Adipocyte (in vitro differentiated cells): ENCODE measurements at places on chromosomes 3 and 15.

GRCh38 chr3:69219101-69219708 lies 96.8 kb upstream of the LMOD3 start:
- DNase-seq, result no peak

GRCh38 chr3:13590841-13591520 lies 42.1 kb downstream of the FBLN2 start:
- DNase-seq, result no peak

- DNase-seq, result no peak
Observed at GRCh38 chr3:82122554-82123345, 361.3 kb upstream of the GBE1 start.

DNA sequence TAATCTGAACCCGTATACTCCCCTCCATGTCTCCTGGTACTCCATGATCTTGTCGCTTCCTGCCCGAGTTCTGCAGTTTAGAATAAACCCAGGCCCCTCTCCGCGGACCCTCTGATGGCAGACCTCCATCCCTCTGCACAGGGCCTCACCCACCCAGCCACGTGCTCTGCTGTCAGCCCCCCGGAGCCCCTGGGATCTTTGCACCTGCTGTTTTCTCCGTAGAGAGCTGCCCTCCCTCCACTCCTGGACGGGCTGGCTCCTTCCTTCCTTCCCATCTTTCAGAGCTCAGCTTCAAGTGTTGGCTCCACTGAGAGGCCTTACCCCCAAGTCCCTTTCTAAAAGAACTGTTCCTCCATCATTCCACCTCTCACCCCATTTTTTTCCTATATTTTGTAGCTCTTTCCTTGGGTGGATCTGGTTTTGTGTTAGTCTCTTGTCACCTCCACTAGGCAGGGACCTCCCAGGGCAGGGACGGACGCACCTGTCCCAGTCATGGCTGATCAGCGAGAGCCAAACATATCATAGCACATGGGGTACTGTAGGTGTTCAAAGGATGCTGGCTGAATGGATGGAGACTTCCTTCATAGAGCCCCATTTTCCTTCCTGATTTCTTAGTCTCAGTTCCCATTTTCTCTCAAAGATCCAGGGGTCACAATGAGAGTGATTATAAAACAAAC lies 106.6 kb downstream of the VGLL4 start:
- DNase-seq, result no peak

- no peak for DNase-seq
Observed at GRCh38 chr3:43327582-43327979, 41.2 kb downstream of the SNRK start.

- peak; percentile 69 for DNase-seq
Observed at GRCh38 chr3:194058189-194058571, 77.8 kb upstream of the HES1 start.

DNA sequence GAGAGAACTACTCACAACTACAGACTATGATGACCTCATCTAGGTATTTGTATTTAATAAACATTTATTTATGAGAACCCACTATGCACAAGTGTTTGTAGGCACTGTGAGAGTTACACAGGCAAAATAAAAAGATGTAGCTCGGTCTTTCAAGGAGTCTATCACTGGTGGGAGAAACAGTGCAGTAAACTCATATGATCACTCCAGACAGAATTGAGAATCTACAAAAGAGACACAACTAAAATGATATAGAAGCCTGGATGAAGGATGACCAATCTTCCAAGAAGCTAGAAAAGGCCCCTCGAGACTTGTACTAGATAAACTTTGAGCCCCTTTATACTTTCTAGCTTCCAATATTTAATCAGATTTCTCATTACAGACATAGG lies 70.2 kb upstream of the ZBTB20 start:
- no peak for DNase-seq

DNA sequence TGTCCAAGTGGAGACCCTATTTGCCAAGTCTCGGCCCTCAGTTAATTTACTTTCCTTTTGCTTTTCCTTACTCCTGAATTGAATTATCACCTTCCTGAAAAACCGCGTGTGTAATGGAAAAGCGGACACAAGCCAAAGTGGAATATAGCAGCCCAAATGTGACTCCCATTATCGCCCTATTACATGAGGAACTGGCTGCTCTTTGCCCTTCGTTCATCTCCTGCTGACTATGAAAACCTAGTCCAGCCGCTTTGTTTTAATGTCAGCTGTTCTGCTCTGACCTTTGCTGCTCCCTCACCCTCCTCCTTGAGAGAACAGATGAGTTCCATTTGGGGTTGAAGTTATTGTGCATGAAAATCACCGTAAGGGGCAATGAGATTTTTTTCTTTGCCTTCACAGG lies 632.7 kb upstream of the SUCLG2 start:
- no peak for DNase-seq

- no peak for DNase-seq
Observed at GRCh38 chr15:80501476-80501875, 97.3 kb downstream of the ARNT2 start.

DNA sequence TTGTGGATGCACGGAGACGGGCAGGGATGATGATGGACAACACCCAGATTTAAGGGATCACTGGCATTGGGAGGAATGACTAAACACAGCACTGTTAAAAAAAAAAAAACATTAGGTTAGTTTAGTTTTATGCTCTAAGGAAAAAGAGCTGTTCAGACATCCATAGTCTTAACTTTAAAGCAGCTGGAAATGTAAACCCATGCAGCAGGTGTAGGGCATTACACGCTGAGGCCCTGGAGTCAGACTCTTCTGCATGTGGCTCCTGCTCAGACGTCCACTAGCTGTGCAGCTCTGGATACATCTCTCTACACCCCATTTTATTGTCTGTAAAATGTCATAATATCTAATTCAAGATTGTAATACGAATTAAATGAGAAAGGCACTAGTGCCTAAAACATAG lies 191.8 kb upstream of the RASGRP1 start:
- no peak for DNase-seq

- peak; percentile 26 for DNase-seq
Observed at GRCh38 chr3:37283011-37283410, 108.6 kb upstream of the LRRFIP2 start.

DNA sequence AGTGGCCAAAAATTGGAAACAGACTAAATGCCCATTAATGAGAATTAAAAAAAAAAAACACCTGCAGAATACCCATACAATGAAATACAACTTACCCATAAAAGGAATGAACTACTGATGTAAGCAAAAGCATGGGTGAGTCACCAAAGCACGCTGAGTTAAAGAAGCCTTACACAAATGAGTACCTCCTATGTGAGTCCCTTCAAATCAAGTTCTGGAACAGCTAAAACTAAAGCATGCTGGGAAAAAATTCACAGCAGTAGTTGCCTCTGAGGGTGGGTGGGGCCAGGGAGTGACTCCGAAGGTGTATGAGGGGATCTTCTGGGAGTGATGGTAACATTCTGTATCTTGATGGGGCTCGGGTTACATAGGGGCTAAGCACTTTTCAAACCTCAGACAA lies 11.4 kb downstream of the MYO5C start:
- DNase-seq, result no peak

DNA sequence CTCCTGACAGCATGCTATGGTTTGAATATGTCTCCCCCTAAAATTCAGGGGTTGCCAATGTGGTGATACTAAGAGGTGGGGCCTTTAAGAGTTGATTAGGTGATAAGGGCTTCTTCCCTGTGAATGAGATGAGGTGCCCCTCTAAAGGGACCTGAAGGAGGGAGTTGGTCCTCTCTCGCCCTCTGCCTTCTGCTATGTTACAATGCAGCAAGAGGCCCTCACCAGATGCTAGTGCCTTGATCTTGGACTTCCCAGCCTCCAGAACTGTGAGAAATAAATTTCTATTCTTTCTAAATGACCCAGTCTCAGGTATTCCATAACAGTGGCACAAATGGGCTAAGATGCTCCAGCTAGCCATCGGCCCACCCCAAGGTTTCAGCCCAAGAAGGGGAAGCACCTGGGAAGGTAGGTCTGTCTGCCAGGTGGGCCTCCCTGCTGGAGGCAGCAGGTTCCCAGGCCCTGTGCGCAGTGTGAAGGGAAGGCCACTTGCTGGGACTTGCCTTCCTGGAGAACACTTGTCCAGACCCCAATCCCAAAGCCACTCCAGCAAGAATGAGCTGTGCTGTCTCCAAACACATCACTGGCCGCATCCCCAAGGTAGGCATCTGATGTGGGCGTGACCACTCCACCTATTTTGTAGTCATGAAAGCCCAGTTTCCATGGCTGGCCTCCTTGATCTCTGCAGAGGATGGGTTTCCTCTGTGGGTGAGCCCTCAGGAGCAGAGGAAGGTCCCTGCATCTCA lies 9.0 kb downstream of the TGM4 start:
- no peak for DNase-seq

GRCh38 chr15:80455668-80456442 lies 51.7 kb downstream of the ARNT2 start:
- peak; percentile 95 for DNase-seq

DNA sequence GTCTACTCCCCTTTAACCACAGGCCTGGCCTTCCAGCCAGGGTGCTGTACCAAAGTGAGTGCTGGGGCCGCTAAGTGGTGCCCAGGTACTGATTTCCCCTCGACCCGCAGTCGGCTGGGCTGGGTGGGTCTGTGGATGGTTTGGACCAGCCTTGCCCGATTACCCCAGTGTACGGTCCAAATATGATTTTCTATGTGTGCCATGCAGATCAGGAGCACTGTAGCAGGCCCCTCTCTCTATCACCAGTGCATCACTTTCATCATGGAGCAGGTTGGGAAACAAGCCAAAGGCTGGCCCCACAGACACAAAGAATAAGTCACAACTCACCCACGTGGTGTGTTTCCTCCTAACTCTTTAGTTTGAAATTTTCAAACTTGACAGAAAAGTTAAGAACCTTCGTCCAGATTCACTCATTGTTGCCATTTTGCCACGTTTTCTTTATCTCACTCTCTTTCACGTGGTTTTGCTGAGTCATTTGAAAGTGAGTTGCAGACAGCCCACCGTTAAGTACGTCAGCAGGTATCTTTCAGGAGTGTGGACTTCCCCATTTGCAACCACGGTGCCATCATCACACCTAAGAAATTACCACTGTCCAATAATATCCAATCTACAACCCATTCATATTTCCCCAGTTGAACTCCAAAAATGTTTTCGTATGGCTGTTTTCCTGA lies 37.0 kb downstream of the ZNF710 start:
- DNase-seq, result peak; percentile 11
